ENCODE measurements at places on chromosomes 4 and X. TPM values are rescaled to one million over a fixed set of nuclear protein-coding genes. Genes with fewer than 3 reads are reported as not detected.

DNA sequence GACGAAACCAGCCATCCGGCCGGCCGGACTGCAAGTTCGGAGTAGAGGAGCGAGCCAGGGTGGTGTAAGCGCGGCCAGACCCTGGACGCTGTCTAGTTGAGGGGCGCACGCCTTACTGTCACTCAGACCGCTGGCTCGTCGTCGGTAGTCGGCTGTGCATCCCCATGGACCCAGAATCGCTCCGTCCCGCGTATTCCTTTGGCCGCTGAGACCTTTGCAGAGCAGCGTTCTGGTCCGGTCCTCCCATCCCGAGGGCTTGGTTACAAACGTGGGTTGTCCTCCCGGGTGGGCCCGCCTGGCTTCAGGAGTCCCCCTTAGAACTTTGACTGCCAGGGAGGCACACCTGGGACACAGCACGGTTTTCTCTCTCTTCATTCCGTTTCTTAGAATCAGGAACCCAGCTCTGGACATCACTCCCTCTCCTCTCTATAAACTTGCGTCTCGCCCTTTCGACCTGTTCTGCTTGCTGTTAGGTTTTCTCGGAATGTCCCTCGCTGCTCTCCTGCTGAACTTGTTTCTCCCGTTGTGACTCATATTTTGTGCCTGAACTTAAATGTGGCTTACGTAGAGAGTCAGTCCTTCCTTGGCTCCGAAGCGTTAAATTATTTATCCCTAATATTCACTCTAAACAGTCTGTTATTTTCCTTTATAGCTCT is 672 bp downstream of the PGM2 start:
- DNase-seq = no peak

DNA sequence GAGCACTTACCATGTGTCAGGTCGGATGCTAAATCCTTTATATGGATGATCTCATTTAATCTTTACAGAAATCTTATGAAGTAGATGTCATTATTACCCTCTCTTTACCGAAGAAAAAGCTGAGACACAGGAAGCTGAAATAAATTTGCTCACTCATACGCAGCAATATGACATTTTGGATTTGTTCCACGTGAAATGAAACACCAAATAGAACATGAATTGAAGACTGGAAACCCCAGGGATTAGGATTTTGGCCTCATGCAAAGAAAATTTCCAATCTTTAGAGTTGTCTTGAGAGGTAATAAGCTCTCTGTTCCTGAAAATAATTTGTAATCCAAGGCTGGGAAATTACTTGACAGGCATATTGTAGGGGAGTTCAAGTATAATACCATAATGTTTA is 354.4 kb upstream of the CLNK start:
- DNase-seq = no peak

GRCh38 chr4:14644580-14645282 is 357.6 kb upstream of the CPEB2 start:
- DNase-seq = no peak

GRCh38 chr4:65831828-65832227 is 161.5 kb upstream of the EPHA5 start:
- DNase-seq = no peak

DNA sequence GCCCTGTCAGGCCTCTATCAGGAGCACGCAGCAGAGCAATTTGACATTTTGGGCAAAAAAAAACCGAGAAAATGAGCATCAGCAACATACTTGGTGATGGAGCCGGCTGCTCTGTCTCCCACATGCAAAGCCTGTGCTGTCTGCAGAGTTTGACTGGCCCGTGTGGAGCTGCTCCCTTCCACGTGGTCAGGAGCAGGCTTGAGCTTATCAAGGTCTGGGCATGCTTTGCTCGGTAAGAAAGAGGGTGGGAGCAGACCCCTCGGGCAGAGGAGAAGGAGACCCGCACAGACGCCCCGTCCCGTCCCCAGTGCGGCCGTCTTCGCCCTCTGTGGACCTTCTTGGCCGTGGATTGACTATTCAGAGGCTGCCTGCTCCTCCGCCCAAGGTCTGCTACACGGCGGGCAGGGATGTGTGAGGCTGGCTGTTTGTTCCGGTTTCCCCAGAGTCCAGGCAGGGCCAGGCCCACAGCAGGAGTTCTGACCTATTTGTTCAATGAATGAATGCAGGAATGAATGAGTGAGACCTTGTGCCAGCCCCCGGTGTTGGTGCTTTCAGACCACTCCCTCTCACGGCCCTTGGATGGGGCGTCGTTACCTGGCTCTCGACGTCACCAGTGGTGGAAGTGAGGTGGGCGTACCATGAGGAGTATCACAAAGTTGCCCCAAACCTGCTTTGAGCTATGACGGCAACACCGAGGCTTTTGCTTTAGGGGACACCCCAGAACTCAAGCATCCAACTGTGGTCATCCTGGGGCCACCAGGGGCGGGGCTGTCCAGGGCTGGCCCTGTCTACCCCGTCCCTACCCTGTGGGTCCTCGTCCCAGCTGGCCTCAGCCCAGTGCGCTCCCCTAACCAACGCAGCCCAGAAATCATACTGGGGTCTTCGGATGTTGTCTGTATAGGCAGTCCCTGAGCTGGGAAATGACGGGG is 54.7 kb upstream of the ADRA2C start:
- peak; percentile 54 for DNase-seq

DNA sequence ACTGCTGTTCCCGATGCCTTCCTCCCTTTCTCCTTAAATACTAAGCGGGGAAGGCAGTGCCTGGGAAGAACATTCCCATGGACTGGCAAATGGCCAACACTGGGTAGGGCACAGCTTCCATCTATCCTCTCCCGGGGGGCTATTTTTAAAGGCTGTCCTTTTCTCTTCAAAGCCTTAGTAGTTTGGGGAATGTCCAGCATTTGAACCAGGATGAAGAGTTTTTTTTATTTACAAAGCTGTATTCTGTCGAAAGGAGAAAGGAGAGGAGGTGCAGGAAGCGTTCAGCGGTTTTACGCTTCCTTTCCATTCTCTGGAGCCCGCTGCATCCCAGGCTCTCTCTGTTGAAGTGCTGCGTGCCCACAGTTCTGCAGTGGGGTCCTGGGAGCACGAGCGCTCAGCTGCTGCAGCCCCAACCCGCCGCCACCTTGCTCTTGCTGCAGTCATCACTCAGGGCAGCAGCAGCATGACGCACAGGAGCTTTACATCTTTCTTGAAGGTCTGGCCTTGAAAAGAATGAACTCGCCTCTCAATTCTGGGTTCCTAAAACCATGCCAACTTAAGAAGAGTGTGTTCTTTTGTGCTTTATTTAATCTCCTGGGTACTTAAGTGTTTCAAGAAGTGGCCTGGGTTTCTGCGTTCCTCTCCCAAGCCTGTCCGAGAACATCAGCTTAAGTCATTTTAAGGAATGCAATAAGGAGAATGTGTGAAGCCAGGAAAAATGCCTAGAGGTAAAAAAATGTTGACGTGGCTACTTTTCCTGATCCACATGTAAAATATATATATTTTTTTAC is 427.2 kb downstream of the MAPK10 start:
- no peak for DNase-seq

DNA sequence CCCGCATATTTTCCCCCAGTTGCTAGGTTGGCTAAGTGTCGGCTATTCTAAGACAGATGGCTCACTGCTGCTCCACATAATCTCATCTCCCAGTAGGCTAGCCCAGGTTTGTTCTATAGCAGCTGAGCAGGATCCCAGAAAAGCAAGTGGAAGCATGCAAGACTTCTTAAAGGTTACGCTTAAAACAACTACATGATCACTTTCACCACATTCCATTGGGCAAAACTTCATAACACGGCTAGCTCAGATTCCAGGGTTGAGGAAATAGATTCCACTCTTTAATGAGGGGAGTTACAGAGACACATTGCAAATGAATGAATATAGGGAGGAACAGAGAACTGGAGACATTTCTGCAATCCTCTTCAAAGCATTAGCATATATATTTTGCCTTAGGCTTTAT is 12.9 kb upstream of the RAB33B start:
- DNase-seq = no peak

DNA sequence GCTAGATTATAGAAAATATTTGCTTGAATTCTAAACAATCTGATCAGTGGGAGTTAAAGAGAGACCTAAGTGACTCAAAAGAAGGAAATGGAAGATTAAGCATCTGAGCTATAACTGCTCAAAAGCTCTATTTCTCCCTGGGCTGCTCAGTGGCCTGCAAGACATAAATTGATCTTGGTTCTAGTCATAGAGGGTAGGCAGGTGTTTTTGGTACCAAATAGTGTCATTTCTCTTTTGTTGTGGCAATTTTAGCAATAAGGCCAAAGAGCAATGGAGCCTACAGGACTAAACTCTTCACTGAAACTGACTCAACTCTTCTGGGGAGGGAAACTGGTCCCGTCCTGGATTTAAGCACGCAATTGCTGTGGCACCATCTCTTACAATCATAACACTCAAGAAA is 33.9 kb upstream of the BMP2K start:
- DNase-seq = no peak

GRCh38 chr4:78512357-78512920 is 39.1 kb upstream of the ANXA3 start:
- DNase-seq = peak; percentile 63

GRCh38 chr4:87141428-87141827 is 79.0 kb downstream of the KLHL8 start:
- DNase-seq = no peak

- DNase-seq = no peak
Observed at GRCh38 chr4:1690698-1691097, 6.6 kb upstream of the FAM53A start.

- DNase-seq = no peak
Observed at GRCh38 chrX:15567886-15568616, 32.7 kb downstream of the ACE2 start.

DNA sequence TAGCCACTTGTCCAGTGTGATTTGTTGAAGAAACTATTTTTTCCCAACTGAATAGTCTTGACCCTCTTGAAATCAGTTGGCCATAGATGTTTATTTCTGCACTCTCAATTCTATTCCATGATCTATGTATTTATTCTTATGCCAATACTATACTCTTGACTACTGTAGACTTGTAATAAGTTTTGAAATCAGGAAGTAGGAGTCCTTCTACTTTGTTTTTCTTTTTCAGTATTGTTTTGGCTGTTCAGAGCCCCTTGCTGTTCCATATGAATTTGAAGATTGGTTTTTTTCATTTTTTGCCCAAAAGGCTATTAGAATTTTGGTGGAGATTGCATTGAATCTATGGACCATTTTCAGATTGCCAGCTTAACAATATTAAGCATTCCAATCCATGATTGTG is 10.2 kb downstream of the SAP30 start:
- DNase-seq = no peak

DNA sequence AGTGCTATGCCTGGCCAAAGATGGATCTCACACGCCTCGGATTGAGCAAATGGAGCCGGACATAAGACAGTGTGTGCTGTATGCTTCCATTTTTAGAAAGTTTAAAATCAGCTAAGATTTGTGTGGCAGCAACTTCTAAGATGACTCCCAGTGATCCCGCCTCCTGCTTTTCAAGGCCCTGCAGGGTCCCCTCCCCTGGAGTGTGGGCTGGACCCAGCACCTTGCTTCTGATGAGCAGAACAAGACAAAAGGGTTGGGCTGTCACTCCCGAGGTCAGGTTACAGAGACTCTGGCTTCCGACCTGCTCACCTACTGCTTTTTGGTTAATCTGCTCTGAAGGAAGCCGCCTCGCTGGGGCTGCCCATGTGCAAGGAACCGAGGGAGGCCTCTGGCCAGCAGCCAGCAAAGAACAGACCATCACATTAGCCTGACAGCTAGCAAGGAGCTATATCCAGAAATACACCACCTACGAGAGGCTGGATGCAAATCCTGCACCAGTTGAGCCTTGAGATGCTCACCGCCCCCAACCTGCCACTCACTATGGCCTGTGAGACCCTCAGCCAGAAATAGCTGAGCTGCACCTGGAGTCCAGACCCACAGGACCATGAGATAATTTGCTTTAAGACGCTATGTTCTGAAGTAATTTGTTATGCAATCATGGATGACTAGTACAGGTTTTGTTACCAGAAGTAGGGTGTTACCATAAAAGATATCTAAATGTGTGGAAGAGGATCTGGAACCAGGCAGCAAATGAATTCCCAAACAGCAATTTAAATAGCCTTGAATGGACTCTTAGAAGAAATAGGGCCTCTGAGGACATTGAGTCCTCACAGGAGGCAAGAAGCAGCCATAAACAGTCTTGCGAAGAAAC is 47.6 kb downstream of the CRMP1 start:
- no peak for DNase-seq

DNA sequence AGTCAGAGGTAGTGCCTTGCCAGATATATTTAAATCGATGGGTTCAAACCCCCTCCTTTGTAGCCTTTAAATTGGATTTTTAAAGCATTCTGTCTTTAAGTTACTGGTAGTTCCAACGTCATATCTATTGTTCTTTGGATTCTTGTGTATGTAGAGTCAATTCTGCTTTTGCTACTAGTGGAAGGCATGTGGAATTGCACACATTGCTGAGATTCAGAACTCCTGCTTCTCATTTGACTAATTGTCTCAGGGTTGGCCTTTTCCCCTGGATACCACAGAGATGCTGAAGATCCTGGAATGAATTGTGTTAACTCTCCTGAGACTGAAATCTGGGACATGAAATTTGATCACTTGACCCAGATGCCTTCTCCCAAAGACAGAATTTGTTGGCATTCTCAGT is 328.3 kb upstream of the RPS6KA3 start:
- no peak for DNase-seq

- DNase-seq = no peak
Observed at GRCh38 chr4:4859799-4860599, 534 bp downstream of the MSX1 start.

Gene F8
- 12.7 TPM for total RNA-seq

Gene IQSEC2
- 17.3 TPM for total RNA-seq

Gene HMGB2
- 43.4 TPM for total RNA-seq

Gene ZMAT1
- total RNA-seq = 8.4 TPM

Gene CFP
- total RNA-seq = 14.9 TPM

Gene ARX
- not detected for total RNA-seq

Gene HTN1
- not detected for total RNA-seq

Gene ANOS1
- total RNA-seq = 49.7 TPM

Gene AKAP14
- total RNA-seq = not detected

Gene NHSL2
- 17.3 TPM for total RNA-seq

Gene BTK
- total RNA-seq = 34.1 TPM

Gene TCEAL4
- total RNA-seq = 92.3 TPM

Gene SORBS2
- 44.9 TPM for total RNA-seq
